ENCODE measurements at places on chromosomes 16 and 17.

DNA sequence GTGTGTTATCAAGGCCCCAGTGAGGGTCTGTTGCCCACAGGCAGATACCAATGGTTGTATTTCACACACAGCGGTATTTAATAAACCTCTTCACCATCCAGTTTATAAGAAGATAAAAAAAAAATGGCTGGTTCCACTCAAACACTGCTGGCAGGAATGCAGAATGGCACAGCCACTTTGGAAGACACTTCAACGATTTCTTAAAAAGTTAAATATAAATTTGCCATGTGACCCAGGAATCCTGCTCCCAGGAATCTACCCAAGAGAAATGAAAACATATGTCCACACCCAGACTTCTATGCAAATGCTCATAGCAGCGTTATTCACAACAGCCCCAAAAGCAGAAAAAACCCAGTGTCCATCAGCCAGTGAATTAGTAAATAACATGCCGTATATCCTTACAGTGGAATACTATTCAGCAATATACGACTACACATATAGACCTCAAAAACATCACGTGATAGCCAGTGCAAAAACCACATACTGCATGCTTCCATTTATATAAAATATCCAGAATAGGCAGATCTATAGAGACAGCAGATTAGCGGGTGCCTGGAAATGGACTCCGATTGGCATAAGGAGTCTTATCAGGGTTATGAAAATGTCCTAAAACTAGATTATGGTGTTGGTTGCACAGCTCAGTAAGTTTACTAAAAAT, 38.7 kb downstream of the XYLT1 start:
- DNase-seq = no peak

DNA sequence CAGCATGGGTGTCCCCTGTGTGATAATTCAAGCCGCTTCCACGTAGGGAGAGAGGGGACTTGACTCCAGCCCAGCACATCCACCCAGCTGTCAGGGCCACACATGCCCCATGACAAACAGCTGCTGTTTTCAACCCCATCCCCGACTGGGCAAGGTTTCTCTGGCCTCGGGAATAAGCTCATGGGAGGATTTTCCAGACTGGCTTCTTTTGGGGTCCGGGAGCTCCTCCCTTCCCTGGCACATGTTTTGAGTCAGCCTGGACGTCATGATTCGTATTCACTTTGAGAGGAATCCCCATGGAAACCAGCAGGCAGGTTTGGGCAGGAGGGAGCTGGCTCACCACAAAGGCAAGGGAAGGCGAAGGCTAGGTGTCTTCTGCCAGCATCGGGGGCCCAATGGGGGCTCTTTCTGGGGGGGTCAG, 156.4 kb downstream of the CMIP start:
- no peak for DNase-seq

- no peak for DNase-seq
These were observed 821 bp downstream of the C16orf86 start for GRCh38 chr16:67667453-67667816.

- no peak for DNase-seq
These were observed 23.0 kb downstream of the DUS2 start for GRCh38 chr16:68046106-68046505.

- DNase-seq = no peak
These were observed 51.4 kb downstream of the C16orf78 start for GRCh38 chr16:49424961-49425360.

DNA sequence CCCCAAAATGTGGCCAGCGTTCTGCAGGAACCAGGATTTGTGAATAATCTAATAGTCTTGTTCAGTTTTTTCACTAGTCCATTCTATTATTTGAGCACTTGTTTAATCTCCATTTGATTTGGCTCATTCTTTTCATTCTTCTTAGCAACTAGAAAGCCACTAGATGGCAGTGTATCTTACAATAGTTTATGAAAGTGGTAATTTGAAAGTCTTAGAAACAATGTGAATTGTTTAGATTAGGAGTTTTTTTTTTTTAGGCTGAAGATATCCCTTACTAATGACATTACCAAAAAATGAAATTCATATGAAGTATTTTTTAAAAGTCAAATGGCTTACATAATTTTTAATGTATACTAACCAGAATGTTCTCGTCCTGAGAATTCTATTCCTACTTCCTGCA, 6.7 kb downstream of the ERI2 start:
- DNase-seq = no peak

DNA sequence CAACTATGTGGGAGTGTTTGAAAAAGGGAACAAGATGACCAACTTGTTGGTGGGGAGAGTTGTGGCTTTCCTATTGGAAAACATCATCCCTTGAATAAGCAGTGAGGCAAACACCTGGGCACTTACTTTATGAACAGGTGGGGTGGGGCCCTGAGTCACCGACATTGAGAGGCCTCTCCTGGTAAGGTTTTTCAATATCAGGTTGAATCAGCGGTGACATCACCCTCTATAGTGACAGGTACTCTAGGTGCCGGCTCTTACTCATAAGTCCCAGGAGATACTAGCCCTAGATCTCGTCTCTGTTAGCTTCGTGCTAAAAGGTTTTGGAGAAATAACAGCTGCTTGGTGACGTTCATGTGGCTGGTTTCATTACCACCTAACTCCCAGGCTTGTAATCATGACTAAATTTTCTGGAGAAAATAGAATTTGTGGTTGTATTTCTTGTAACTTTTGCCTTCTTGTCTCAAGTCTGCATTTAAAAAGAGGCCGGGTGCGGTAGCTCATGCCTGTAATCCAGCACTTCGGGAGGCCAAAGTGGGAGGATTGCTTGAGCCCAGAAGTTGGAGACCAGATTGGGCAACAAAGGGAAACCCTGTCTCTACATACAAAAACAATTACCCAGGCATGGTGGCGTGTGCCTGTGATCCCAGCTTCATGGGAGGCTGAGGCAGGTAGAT, 19.3 kb downstream of the CDH1 start:
- no peak for DNase-seq

DNA sequence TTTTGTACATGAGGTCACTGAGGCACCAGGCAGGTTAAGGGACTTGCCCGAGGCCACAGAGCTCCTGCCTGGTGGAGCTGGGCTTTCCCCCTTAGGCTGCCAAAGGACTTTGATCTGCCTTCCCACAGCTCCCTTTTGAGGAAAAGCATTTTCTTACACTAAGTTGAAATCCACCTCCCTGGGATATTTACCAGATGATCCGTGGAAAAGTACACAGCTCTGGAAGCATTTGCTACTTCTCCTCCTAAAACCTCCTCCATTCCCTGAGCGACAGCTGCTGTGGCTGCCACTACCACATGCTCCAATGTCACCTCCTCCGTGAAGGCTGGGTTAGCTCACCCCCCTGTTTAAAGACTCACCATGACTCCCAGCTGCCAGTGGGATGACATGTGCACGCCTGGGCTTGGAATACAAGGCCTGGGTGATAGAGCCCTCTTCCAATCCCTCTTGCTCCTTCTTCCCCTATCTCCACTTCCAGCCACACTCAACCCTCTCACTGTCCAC, 1.2 kb upstream of the MPRIP start:
- no peak for DNase-seq

- no peak for DNase-seq
These were observed 6.2 kb upstream of the ACTG1 start for GRCh38 chr17:81518785-81519283.

Measured in GM04504 (cell line).